ENCODE measurements at places on chromosomes 6 and 20.

- no peak for DNase-seq
Measured at GRCh38 chr6:83160167-83160566, 32.9 kb downstream of the PGM3 start.

DNA sequence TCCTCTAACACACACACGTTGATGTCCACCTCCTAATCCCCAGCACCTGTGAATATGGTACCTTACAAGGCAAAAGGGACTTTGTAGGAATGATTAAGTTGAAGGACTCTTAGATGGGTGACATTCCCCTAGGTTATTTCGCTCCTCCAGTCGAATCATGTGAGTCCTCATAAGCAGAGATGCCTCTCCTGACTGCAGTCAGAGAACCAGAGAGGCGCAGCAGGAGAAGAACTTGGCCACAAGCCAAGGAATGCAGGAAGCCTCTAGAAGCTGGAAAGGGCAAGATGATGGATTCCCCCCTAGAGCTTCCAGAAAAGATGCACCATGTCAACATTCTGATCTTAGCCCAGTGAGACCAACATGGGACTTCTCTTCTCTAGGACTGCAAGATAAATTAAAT lies 133.1 kb upstream of the PTPRT start:
- peak; percentile 50 for DNase-seq

DNA sequence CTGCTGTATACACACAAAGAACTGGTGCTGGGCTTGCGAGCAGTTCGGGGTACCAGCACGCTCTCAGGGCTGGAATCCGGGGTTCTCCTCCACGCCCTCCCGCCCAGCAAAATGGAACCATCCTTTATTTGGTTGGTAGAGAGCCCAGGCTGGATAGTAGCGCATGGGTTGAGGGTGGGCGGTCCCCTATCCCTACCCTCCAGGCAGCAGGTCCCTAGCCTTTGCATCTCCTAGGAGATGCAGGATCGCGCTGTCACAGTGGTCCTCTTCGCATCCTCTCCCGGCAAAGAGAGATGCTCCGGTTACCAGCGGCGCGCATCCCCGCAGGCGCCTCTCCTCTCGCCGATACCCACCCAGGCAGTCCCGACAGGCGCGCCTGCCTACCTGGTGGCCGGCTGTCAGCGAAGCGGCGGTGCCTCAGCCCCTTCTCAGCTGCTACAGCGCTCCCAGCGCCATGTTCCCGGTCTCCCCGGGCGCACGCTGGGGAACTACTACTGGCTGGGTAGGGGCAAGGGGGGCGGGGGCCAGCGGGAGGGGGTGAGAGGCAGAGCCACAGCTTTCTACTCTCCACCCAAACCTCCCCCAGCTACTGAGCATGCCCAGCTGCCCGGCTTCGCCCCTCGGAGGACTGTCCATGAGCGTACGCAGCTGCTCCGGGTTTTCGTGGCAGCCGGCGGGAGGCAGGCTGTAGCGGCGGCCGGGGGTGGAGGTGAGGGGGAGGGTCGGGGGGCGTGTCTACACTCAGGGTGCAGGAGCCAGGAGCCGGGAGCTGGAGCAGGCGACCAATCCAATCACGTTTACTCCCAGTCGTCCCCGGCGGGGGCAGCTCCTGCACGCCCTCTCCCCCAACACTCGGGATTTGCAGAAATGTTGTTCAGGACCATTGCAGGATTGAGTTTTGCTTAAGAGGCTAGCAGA lies at the start of gene PAK5:
TSS of gene PAK5 (minus strand) at position 699 of the 918 bp plus-strand sequence. CDS start 194,748 bp downstream, outside the sequence.
- peak; percentile 61 for DNase-seq

- no peak for DNase-seq
Measured at GRCh38 chr6:5994999-5995657, 11.6 kb downstream of the NRN1 start.

DNA sequence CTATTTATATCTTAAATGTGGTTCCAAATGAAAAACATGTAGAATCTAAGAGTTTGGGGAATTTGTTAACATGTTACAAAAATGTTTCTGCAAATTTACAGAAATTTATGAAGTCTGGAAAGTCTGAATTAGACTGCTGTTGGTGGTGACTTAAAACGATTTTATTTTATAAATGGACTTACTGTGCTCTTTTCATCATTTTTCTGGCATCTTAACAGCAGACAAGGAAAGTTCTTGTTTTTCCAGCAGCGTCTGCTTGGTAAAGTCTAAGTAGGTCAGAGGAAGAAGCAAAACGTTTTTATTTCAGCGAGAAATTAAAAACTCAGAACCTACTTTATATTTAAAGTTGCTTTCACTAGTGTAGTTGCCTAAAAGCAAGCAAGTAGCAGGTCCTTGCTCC lies 48.6 kb upstream of the COL9A1 start:
- DNase-seq = no peak

- peak; percentile 96 for DNase-seq
Measured at GRCh38 chr6:26224940-26225847, 138.0 kb downstream of the HFE start.

- DNase-seq = no peak
Measured at GRCh38 chr20:57918551-57918950, 208.7 kb upstream of the PMEPA1 start.

DNA sequence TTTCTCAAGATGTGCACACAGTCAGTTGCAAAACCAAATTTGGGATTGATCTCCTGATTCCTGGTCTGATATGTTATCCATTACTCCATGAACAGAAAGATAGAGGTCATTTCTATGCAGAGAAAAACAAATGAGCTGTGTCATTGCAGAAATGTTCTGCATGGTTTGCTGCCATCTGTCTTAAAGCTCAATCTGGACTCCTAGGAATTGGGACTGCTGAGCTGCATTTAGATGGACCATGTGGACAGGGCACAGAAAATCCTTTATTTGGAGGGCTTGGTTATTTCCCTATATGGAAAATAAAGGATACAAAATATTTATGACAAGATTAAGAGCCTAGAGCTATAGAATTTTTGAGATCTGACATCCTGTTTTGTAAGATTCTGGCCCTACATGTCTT lies 91.3 kb downstream of the ADGRB3 start:
- no peak for DNase-seq

DNA sequence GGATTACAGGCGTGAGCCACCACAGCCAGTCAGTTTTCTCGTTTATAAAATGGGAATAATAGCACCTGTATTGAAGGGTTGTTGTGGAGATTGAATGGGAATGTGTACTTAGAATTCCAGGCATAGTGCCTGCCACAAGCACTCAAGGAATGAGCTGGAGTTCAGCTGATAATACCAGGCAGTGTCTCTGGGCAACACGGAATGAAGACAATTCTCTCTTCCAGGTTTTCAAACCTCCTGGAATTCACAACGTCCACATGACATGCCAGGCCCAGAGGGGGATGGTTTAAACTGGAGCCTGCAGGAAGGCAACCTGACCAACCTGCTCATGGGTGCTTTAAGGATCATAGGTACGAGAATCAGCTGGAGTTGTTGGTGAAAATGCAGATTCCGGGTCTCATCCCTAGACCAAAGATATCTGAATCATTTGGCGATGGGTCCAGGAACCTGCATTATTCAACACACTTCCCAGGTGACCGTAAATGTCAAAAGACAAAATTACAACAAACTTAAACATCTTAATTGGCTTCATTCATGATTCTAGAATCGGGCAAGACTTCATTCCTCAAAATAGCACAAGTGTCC lies 1.9 kb upstream of the PTPN1 start:
- DNase-seq = peak; percentile 30

DNA sequence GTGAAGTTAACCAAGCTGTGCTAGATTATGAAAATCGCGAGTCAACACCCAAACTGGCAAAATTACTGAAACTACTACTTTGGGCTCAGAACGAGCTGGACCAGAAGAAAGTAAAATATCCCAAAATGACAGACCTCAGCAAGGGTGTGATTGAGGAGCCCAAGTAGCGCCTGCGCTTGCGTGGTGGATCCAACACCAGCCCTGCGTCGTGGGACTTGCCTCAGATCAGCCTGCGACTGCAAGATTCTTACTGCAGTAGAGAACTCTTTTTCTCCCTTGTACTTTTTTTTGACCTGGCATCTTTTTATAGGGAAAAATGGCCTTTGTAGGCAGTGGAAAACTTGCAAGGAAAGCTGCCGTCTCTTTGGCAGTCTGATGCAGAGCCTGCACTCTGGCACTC lies 6.8 kb downstream of the GID8 start:
- no peak for DNase-seq

GRCh38 chr6:117771403-117771802 lies 96.1 kb downstream of the NUS1 start:
- no peak for DNase-seq

GRCh38 chr6:113936093-113936934 lies 34.6 kb downstream of the HDAC2 start:
- DNase-seq = peak; percentile 71

GRCh38 chr20:35446356-35447078 lies 8.5 kb upstream of the GDF5 start:
- DNase-seq = no peak

- no peak for DNase-seq
Measured at GRCh38 chr20:61055180-61056010, 196.7 kb upstream of the CDH4 start.

- no peak for DNase-seq
Measured at GRCh38 chr6:4345543-4345942, 210.2 kb upstream of the ECI2 start.

DNA sequence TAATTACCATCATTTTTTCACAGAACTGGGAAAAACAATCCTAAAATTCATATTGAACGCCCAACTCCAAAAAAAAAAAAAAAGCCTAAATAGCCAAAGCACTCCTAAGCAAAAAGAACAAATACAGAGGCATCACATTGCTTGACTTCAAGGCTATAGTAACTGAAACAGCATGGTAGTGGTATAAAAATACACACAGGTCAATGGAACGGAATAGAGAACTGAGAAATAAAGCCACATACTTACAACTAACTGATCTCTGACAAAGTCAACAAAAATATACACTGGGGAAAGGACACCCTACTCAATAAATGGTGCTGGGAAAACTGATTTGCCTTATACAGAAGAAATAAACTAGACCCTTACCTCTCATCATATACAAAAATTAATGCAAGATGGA lies 89.6 kb downstream of the MRAP2 start:
- no peak for DNase-seq

GRCh38 chr6:128073389-128073788 lies 172.5 kb upstream of the THEMIS start:
- DNase-seq = no peak

DNA sequence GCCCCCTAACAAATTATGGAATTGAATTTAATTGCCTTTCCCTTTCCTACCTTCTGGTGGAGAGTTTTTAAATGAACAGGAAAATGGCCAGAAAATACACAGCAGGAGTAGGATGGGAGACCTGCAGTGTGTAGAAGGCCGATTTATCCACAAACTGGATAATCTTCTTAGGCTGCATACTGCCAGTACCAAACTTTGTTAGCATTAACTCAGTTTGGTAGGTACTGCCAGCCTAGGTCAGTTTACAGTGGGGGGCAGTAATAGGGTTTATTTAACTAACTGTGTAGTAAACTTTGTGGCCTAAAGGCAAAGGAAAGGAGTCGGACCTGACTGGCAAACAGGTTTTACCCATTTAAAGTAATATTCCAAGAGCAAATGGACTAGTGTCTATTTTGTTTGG lies 4.6 kb downstream of the NCOA3 start:
- DNase-seq = no peak

GRCh38 chr20:4091490-4092479 lies 76.4 kb upstream of the RNF24 start:
- peak; percentile 58 for DNase-seq

GRCh38 chr6:70110126-70111022 lies 192.5 kb downstream of the COL9A1 start:
- DNase-seq = peak; percentile 78

DNA sequence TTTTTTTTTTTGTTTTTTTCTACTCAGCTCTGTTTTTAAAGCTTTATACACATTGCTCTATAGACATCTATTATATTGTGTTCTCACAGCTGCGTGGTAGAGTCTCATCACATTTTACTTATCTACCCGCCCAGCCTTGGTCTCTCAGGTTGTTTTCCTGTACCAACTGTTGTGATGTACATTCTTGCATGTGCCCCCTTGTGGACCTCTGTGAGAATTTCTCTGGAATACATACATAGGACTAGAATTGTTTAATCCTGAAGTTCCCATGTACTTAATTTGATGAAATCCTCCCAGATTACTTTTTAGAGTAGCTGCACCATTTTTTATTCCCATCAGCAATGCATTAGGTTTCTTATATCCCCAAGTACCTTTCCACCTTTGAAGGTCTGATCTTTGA lies 40.4 kb upstream of the TINAG start:
- peak; percentile 40 for DNase-seq

GRCh38 chr6:73644030-73644429 lies 9.8 kb downstream of the SLC17A5 start:
- no peak for DNase-seq

DNA sequence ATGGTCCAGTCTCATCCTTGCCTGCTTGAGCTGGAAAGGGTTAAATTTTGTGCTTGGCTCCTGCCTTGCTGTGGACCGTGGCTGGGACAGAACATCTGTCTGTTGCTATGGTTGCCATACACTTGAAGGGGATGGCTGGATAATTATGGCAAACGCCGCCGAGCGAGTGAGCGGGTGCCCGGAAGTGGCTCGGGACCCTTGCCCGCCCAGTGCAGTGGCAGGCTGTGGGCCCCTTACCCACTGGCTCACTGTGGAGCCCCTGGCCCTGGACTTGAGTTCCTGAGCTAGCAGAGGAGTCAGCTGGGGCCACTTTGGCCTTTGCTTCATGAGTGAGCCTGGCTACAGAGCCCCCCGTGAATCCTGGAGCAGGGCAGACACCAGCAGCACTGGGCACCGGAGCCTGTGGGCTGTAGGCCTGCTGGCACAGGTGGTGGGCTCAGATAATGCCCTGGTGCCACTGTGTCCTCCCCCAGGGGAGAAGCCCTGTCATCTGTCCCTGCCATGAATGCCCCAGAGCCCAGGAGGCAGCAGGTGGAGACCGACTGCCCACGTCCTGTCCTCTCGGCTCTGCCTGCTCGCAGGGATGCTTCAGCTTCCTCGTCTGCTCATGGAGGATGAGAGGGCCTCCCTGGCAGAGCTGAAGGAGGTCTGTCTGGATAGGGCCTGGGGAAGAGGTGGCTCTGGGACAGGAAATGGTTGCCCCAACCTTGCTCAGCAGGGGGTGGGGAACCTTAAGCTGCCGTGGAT lies 25.5 kb upstream of the NOL4L start:
- DNase-seq = no peak

DNA sequence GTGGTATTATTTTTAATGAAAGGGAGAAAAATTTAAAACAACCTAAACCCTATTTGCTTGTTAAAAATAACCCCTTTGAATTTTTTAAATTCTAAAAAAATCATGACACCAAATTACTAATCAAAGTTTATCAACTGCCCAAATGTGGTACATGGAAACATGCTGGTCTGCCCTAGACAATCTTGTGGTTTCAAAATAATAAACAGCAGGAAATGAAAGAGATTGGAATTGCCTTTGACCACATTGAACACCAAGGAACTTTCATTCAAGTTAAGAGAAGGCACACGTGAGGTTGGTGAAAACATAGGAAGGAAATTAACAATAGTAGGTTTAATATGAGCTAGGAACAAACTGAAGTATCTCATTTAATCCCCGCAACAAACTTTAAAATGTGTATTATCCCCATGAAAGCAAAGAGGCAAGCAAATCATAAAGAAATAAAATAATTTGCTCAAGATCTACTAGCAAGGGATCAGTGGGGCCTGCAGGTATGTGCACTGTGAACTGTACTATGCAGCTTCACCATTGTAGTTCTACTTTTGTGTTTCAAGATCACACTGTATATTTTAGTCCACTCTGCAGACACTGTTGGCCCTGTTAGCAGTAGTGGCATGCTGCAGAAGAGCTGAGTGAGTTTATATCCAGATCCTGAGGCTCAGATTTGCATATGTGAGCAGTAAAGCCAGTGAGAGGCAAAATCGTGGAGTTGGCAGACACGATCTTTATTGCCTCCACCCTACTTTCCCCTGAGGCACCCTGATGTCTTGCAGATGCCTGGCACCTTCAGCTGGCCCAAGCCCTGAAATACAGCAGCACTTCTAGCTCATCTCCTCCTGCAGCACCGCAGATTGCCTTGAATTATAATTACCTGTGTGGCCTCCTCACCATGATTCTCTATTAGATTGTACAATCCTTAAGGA lies 157.8 kb upstream of the TENT5A start:
- peak; percentile 22 for DNase-seq
